MM.1S (cell line): ENCODE measurements at places on chromosomes 3 and 15.
A peak's percentile ranks its signal among the peaks of the same experiment; 100 is the strongest.

DNA sequence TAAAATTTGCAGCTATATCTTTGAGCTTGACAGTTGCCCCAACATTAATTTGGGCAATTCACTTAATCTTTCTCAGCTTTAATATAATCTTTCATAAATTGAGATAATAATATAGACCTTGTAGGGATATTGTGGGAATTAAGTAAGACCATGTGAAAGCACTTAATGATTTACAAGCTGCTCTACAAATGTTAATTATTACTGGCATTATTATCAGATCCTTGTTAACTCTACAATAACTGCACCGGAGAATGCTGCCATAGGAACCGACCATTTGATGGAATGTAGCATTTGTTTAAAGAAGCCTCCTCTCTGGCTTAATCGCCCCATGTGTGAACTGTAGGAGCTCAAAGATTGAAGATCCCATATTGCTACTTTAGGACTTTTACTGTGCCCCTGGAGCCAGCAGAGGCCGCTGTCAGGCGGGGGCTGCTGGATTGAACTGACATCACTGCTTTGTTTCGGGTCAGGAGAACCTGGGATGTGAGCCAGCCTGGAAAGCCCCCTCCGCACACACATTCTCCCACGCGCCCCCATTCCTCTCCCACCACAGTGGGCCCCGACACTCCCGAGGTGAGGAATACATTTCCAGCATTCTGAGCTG lies 154.2 kb upstream of the TNIK start:
- DNase-seq: peak; percentile 22

GRCh38 chr15:92947071-92947730 lies 47.1 kb downstream of the CHD2 start:
- DNase-seq: no peak

GRCh38 chr3:22045882-22046281 lies 294.9 kb upstream of the ZNF385D start:
- no peak for DNase-seq

DNA sequence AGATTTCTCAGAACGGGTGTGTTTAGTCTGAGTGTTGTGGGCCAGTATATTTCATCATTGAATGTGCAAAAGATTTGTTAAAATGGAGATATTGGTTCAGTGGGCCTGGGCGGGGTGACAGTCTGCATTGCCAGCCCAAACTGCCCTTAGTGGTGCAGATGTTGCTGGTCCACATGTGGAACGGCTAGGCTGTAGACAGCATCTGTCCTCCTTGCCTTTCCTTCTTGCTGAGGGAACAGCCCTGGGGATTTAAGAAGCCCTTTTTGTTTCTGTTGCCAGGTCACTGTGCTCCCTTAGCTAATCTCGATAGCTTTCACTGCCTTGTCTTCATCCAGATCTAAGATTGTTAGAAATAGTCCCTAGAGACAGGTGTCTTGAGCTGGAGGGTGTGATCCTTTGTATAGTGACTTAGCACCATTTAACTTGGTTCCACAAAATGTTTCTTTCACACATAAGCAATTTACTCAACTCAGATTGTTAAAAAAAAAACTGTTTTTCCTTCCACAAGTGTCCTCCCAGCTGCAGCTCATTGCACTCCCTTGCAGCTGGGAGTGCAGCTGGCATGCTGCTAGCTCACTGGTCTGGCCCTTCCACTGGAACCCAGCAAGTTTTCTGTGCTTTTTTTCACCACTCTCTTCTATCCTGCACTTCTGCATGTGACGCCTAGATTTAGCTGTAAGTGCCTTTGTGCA lies 37.5 kb downstream of the GAP43 start:
- no peak for DNase-seq

DNA sequence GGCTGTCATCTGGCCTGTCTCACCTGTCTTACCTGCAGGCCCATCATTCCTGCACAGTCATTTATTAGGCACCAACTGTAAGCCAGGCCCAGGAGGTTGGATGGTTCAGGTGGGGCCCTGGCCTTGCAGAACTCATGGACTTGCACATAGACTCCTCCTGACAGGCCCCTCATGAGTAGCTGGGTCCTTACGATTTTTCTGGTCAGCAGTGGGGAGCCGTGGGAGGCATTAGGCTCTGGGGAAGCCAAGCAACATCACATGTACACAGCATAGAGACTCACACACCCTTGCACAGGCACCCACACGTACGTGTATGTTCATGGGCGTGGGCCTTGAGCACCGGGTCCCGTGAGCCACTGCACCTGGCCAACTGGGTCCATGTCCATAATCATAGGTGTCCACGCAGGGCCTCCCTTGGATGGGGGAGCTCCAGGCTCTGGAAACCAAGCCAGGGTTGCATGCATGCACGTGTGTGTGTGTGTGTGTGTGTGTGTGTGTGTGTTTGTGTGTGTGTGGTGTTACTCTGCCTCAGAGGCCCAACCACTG lies 20.3 kb downstream of the CISH start:
- no peak for DNase-seq

DNA sequence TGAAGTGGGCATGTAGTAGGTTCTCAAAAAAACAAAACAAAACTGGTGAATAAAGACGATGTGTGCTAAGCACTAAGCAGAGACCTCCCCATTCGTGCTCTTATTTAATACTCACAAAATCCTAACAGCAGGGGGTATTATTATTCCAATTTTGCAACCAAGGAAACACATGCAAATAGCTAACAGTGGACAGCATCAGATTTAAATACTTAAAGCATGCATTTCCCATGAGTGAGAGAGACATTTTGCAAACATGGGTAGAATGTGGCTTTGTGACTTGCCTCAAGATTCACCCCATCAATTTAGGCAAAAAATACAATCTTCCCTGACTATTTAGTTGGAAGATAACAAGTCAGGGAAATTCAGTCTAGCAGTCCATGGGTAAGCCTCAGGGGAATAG lies 946.2 kb upstream of the CFAP20DC start:
- no peak for DNase-seq

- DNase-seq: peak; percentile 51
These were observed 400.2 kb upstream of the TBL1XR1 start for GRCh38 chr3:177597311-177598096.

DNA sequence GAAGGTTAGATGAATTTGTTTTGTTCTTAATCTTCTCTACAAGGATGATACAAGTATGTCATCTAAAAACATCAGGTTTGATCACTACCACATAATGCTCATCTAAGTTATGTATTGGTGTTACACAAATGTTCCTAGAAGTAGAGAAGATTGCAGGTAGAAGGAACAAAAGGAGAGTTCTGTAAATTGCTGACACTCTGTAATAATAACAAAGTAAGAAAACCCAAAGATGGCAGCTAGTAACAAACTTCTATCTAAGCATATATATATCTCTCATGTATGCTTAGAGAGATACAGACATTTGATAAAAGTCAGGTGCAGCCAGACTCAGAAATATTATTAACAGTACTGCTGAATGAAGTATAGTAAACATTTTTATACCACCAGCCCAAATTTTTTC lies 20.2 kb upstream of the CFAP44 start:
- no peak for DNase-seq

DNA sequence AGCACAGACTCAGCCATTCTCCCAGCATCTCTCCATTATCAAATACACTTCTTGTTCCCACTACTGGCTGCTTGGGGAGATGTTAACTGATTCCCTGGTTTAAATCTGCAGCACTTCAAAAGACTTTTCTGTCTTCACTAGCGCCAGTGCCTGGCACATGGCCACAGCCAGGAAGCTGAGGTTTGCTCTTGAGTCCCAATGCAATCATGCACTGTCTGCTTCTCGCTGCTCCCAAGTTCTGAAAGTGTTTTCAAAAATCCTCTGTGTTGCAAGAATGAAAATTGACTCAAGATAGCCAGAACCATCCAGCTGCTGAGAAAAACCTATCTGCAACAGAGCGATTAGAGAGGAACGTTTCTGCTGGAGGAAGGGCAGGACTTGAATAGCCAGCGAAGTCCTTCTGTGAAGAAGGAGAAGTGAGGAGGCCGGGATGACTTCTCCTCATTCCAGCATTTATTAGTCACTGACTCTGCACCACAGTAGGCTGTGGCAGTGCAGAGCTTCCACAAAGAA lies 358.4 kb upstream of the NR2F2 start:
- no peak for DNase-seq

DNA sequence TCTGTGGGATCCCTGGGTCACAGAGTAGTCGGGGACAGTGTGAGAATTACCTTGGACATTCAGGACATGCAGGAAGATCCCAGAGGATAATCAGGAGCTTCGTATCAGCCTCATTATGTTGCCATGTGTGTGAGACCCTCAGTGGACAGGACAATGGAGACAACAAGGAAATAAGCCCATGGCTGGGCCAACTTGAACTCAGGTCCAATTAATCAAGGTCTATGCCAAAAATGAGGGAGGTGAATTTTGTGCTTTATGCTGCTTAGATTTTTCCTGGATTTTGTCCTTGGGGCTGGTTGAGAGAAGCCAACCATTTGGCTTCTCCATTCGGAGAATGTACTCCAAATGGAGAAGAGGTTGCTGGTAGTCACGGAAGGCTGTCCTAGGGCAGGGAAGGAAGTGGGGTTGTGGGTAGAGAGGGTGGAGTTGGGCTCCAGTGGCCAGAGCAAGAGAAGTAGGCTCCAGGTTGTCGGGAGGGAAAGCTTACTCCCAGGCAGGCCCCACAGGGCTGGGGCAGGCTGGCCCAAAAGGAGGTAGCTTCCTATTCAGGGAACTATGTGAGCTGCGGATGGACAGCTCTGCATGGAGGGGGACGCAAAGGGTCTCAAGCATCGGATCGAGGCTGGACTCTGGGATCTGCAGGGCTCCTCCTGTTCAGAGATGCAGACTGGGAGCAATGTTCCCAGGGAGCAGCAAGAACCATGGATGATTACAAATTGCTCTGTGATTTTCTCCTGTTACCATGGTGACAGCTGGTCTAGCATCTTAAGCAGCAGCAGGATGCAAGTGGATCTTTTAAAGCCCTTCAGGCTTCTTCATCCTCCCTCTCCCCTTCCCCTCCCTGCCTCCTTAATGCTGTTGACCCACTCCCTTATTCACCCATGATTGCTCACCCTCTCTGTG lies 91.1 kb downstream of the WNT7A start:
- DNase-seq: no peak

GRCh38 chr15:29270976-29271375 lies 1.4 kb upstream of the NSMCE3 start:
- DNase-seq: no peak

GRCh38 chr3:114147251-114147650 lies 31.6 kb downstream of the DRD3 start:
- DNase-seq: no peak

DNA sequence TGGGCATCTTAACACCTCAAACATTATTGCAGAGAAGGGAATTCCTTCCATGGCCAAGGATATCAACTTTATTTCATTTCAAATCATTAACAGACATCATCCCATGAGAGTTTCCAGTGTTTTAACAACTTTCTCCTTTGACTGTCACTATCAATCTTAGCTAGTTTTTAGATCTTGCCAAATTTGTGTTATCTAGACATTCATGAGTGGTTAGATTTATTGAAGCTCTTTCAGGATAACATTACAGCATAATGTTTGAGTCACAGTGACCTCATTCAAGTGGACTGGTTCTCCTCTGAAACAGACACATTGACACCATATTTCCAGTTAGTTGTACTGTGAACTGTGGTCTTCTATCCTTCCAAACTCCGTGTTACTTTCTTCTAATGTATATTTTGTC lies 8.6 kb upstream of the TNFAIP8L3 start:
- no peak for DNase-seq

- DNase-seq: no peak
These were observed 55.3 kb upstream of the VGLL4 start for GRCh38 chr3:11699083-11699427.

DNA sequence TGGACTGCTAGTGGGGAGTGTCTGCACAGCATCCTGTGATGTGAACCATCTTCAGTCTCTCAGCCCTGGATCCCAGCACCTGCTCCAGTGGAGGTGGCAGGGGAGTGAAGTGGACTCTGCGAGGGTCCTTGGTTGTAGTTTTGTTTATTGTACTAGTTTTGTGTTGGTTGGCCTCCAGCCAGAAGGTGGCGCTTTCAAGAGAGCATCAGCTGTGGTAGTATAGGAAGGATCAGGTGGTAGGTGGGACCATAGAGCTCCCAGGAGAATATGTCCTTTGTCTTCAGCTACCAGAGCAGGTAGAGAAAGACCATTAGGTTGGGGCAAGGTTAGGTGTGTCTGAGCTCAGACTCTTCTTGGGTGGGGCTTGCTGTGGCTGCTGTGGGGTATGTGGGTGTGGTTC lies 20.9 kb downstream of the NEK11 start:
- DNase-seq: peak; percentile 82

DNA sequence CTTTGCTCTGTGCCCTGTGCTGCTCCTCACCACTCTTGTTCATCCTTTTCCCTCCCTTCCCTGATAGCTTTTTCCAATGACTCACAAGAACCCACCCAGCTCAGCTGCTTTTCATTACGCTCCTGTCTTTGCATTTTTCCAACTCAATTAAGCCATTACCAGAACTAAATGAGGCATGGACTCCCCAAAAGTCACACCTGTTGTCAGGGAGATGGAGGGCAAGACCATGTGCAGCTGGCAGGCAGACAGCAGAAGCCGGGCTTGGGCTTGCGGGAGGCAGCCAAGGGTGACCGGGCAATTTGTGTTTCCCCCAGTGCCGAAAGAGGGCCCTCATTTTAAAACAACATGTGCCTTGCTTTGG lies 64.3 kb downstream of the CASR start:
- no peak for DNase-seq

DNA sequence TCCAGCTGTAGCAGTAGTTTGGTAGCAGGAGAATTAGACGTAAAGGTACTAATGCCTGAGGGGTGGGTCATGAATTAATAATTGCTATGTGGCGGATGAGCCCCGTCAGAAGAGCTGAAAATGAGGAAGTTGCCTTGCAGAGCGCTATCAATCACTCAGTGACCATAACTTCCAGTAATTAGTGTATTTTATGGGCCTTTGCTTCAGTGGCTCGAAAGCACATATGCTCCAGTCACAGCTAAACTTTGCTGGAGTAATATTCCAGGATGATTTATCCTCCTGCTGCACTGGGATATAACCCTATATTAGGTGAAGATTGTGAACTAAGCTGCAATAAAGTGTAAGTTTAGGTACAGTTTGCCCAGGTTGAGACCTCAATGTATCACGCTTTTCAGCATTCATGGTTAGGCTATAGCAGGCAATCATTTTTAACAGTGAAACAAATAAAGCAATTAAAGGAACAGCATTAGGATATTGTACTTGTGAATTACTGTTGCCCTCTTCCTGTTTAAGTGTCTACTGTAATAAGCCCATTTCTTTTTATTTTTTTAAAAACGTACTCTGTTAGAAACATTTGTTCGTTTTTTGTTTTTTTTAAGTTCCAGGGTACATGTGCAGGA lies 104.6 kb upstream of the SKOR1 start:
- DNase-seq: no peak

DNA sequence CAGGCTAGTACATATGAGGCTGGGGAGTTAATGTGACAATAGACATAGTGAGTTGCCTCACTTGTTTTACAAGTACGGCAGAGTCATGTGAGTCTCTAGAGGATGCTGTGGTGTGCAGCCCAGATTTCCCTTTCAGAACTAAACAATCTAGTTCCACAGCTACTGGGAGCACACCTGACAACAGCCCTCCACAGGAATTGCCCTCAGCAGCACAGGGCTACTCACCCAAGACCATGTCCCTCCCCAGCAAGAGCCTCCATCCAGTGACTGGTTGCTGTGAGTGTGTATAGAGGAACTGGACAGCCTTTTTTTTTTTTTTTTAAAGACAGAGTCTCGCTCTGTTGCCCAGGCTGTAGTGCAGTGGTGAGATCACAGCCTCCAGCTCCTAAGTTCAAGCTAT lies 40.2 kb upstream of the UBE2E2 start:
- peak; percentile 88 for DNase-seq

- no peak for DNase-seq
These were observed 51.5 kb downstream of the ISG20 start for GRCh38 chr15:88690331-88690730.
